Dermis microvascular lymphatic vessel endothelial cell (primary cell): ENCODE measurements at places on chromosomes 6 and 20.

GRCh38 chr6:165042912-165043311 lies 266.5 kb downstream of the C6orf118 start:
- DNase-seq: no peak

- no peak for DNase-seq
Observed at GRCh38 chr6:161963634-161964234, 689.9 kb upstream of the AGPAT4 start.

DNA sequence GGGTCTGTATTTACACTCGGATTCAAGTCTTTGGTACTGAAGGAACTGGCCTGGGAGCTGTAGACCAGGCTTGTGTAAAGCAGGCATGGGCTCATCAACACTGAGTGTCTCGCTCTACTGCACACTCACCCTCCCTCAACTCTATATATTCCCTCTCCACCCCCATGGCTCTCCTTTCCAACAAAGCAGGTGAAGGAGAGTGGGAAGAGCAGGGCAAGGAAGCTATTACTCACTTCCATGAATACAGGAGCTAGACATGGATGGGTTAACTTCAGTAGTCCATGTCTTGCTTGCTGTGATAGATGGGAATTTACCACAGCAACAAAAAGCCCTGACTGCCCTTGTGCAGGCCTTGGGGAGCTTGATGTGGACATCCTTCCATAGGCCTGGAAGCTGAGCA lies 20.7 kb upstream of the SLC2A12 start:
- DNase-seq: no peak

- no peak for DNase-seq
Observed at GRCh38 chr6:53058388-53059195, 6.6 kb upstream of the FBXO9 start.

DNA sequence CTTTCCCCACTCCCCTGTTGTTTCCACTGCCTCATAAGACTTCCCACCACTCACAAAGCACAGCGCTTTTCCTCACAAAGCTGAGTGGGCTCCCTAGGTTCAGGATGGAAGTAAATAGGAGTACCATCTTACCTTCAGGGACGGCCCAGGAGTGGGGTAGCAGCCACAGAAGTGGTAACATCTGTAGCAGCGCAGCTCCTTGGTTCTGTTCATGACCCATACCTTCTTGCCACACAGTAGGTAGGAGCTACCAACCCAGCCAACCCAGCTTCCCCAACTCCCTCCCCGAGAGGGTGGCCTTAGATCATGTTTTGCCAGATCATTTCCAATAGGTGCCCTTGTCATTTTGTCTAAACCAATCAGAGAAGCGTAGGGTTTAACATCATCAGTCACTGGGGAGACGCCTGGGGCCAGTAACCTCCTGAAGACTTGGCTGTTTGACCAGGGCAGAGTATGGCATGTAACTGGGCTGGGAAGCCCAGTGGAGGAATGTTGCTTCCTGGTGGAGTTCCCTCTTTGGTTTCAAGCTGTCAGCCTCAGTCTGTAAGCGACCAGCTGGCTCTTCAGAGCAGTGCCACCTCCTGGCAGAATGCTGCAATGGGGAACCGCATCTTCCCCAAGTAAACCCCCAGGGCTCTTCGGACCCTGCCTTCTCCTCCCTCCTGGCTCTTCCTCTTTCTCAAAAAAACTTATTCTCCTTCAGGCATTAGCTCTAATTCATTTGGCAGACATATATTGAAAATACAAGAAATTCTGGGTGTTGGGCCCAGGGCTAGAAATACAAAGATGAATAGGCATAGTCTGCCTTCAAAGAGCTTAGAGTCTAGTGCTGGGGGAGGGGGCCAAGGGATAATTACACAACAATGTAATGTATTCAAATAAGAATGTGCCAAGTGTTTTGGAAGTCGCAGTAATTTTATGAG lies at the start of gene HLA-DMA:
Gene HLA-DMA, minus strand, starts transcription at position 281 of the 923 bp plus-strand sequence. Its CDS starts 61 bp downstream, at position 220.
- DNase-seq: peak; percentile 93

- DNase-seq: no peak
Observed at GRCh38 chr6:19317431-19317986, 519.7 kb upstream of the ID4 start.

DNA sequence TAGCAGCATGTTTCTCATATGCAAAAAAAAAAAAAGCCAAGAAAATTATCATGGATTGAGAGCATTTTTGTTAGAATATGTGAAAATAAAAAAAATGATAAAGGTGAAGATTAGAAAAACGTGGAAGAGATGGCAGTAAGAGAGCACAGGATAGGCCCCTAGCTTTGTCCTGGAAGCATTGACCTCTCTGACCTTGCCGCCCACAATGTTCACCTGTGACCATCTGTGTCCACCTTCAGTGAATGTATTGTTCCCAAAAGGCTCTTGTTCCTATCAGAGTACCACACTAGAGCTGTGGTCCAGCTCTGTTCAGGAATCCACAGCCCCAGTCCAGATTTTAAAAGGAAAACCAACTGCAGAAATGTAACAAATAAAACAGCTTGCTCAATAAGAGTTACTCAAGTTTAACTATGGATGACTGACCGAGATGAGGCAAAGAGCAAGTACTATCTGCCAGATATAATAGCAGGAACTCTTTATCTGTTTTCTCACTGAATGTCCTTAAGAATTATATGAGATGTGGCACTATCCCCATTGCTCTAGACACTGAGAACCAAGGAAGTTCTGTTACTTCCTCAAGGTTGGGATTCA lies 287.7 kb upstream of the STXBP5 start:
- DNase-seq: no peak

GRCh38 chr6:8387942-8388437 lies 47.4 kb downstream of the SLC35B3 start:
- DNase-seq: no peak

DNA sequence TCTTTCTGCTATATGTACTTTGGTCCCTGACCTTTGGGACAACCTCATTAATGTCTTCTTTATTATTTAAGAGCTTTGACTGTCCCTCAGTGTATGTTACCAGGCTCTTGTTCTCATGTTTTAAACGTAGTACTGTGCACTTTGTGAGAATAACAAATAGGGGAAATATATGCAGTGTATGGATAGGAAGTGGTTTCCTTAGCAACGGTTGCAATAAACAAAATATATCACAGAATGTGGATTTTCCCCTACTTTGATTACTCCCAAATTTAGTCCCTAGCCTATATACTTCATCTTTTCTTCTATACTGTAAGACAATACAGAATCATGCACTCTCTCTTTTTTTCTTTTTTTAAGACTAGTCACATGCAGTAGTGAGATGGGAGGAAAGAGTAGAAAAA lies 123.8 kb upstream of the AKIRIN2 start:
- peak; percentile 1 for DNase-seq

DNA sequence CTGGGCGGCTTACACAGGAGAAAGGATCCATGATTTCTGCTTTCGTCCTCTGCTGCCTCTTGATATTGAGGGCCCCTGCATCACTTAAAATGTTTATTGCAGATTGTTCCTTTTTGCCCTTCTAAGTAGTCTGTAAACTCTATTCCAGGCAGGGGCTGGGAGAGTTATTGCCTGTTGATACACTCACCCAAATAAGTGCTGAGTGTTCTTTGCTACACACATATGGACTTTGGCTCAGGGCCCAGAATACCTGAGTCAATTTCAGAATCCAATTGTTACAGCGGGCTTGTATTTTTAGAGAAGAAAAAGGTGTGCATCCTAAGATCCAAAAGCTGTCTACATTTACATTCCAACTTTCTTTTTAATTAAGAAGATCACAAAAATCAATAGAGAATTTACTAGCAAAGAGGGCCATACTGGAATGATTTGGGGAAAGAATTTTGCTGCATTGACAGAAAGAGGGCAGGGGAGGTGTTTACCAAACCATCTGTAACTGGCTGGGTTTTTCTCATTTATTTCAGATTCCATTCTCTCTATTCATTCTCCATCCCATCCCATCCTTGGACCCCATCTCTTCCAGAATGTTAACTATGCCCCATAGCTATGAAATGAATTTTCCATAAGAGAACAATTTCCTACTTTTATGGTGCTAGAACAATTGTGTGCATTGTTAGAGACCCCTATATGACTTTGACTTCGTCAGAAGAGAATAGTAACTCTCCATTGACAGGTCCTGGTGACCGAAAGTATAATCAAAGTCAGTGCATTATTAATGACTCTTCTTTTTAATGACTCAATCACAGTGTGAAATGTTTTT lies 959.9 kb upstream of the FLRT3 start:
- DNase-seq: no peak

- no peak for DNase-seq
Observed at GRCh38 chr6:130314271-130314670, 51.5 kb upstream of the TMEM200A start.

DNA sequence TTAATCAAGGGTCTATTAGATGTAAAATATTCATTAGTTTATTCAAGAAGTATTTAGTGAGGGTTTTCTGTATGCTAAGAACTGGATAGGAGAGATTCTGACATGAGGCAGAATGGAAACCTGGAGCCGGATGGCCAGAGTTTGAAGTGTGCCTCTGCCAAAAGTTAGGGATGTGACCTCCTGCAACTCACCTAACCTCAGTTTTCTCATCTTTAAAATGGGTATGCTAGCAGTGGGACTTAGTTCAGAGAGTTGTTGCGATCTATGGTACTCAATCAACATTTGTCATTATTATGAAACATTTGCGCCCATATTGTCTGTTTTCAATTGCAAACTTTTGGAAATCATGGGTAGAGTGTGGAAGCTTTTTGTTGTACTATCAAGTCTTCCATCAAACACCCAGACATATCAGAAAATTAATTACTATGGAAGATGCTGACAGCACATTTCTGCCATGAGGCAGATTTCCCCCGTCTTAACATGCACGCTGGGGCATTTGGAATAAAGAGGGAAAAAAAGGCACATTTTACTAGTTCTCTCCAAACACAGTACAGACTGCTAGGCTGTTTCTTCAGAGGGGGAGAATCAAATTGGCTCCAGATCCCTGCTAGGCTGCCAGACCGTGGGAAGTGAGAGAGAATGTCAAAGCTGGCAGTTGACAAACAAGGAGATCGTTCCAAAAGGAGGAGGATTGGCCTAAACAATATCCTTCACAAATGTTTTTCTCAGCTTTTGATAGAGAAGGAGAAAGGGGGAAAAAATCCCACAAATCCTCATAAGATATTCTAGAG lies 205.3 kb upstream of the TSHZ2 start:
- DNase-seq: no peak

DNA sequence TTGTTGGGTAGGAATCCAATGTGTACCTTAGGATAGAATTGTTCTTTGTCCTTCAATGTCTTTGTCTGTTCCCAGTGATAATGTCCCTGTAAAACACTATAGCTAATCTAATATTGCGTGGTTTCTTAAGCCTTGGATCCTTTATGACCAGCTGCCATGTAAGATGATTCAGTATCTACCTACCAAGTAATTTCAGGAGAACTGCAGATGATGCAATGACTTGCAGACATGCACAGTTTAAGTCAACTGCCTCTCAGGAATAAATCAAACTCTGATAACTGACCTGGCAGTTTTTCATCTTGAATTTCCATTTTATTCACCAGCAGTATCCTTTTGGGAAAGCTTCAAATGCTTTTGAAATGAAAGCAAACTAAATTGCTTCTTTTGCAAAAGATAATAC lies 157.8 kb downstream of the TPBG start:
- no peak for DNase-seq

GRCh38 chr6:157235600-157236039 lies 87.7 kb downstream of the TMEM242 start:
- DNase-seq: peak; percentile 12
